ENCODE measurements at places on chromosomes 3 and 15. TPM values are rescaled to one million over a fixed set of nuclear protein-coding genes. Genes with fewer than 3 reads are reported as not detected.
A peak's percentile ranks its signal among the peaks of the same experiment; 100 is the strongest.

- H3K4me1 ChIP-seq, result no peaks in the 10 kb centered on the region
- peaks cover 19% of the 10 kb centered on the region for H3K27me3 ChIP-seq
- no peaks in the 10 kb centered on the region for H3K36me3 ChIP-seq
- no peak overlapping the region for H3K27ac ChIP-seq
- no peak overlapping the region for H3K4me3 ChIP-seq
- no peak for DNase-seq
Measured at GRCh38 chr15:43299411-43299810, 31.0 kb downstream of the LCMT2 start.

- no peak overlapping the region for H3K27ac ChIP-seq
- H3K36me3 ChIP-seq, result no peaks in the 10 kb centered on the region
- no peaks in the 10 kb centered on the region for H3K4me1 ChIP-seq
Measured at GRCh38 chr3:9308298-9308990, 54.4 kb upstream of the THUMPD3 start.

DNA sequence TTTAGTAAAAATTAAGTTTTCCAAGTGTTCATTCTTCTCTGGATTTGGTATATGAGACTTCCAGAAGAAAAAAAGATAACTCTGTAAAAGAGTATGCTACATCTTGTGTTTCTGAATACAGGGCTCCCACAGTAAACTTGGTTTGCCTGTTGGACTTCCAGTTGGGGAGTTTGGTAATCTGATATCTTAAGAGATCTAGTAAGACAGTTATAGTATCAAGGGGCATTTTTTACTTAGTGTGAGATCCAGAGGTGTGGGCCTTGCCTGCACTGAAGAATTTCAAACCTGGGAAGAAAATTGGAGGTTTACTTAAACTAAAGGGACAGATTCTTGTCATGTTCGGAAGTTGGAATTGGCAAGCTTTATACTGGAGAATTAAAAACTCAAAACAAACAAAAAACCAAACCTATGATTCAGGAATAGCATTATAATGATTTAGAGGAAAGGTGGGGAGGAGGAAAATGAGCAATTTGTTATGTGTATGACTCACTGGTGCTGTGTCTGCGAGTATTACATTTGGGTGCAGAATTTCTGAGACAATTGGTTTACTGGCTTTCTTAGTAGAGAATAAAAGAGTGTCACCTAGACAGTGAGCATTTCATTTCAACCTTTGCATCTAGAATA, 58.9 kb upstream of the ULK4 start:
- H3K27ac ChIP-seq, result peak overlapping the region; percentile 87
- H3K36me3 ChIP-seq, result no peaks in the 10 kb centered on the region
- peaks cover 58% of the 10 kb centered on the region for H3K4me1 ChIP-seq
- H3K27me3 ChIP-seq, result no peaks in the 10 kb centered on the region

Gene GASK1A
- 0.04 TPM for polyA plus RNA-seq

DNA sequence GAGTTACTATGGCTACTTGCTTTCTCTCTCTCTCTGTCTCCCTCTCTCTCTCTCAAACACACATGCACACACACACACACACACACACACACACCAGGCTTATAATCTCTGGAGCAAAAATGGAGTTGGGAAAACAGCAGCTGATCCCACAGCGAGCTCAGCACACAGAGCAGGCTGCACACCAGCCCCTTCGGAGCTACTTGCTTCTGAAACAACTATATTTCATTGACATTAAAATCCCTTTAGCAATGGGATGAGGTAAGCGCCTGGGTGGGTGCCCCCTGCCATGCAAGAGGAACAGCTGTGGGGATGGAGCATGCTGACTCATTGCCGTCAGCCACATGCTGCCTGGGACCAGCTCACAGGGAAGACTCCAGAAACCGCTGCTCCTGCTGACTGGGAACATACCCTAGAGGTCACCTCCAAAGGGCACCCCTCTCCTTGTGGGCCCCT, 45.7 kb downstream of the B3GNT5 start:
- H3K4me1 ChIP-seq, result no peaks in the 10 kb centered on the region
- no peak overlapping the region for H3K4me3 ChIP-seq
- H3K27ac ChIP-seq, result no peak overlapping the region

DNA sequence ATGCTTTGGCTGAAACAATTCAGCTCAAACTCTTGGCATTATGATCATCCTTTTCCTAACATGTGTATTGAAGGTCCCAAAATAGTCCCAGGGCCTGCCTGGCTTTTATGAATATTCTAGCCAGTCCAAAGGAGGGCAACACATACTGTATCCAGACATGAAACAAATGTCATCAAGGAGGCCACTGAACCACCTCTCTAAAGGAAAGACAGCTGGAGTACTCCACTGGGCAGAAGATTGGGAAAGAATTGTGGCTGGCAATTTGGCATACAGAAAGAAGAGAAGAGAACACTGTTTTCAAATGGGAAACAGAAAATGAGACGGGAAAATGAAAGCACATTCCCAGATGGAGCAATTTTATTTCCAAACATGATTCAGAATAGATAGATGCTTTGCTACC, 80.6 kb downstream of the NCEH1 start:
- no peak overlapping the region for H3K27ac ChIP-seq
- peaks cover 7% of the 10 kb centered on the region for H3K4me1 ChIP-seq
- no peaks in the 10 kb centered on the region for H3K36me3 ChIP-seq
- no peak for DNase-seq
- H3K27me3 ChIP-seq, result no peaks in the 10 kb centered on the region
